ENCODE measurements at places on chromosomes 5 and 9.

GRCh38 chr5:83517072-83517687 lies 45.6 kb downstream of the VCAN start:
- DNase-seq = no peak

DNA sequence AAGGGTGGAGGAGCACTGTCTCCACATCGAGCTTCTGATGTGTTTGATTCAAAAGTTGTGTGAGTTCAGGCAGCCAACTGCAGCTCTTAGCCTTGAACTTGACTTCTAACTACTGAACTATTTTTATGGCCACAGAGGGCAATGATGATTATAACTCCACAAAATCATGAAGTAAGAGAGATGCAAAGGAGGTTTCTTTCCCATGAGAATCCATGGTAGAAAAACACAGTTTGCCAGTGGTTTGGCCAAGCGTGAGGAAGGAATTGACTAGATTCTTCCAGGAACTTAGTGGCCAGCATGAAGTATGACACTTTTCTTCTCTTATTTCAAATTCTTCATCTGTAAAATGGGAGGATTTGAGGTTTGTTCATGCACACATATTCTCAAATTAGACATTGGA lies 43.2 kb downstream of the PAPPA start:
- no peak for DNase-seq

GRCh38 chr5:172479034-172479783 lies 24.9 kb upstream of the SH3PXD2B start:
- peak; percentile 86 for DNase-seq

DNA sequence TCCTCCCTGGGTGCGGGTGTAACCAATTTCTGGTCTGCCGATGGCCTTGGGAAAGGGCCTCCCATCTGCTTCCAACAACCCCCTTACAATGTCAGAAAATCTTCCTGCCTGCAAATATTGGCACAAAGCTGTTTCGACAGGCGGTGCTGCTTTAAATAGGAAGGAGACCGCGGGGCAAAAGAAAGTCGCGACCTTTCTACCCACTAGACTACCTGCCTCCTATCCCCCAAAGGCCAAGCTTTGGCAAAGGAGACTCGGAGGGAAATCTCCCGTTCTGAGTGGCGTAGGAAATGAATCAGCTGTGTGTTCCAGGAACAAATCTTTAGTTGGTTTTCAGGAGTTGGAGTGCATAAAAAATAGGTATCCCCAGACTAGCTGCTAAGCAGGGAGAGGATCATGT lies 36.8 kb upstream of the NFIB start:
- DNase-seq = no peak

GRCh38 chr5:110376281-110376951 lies 350.1 kb downstream of the TMEM232 start:
- DNase-seq = peak; percentile 37

- no peak for DNase-seq
Observed at GRCh38 chr5:65086234-65086890, 317.6 kb downstream of the CWC27 start.

DNA sequence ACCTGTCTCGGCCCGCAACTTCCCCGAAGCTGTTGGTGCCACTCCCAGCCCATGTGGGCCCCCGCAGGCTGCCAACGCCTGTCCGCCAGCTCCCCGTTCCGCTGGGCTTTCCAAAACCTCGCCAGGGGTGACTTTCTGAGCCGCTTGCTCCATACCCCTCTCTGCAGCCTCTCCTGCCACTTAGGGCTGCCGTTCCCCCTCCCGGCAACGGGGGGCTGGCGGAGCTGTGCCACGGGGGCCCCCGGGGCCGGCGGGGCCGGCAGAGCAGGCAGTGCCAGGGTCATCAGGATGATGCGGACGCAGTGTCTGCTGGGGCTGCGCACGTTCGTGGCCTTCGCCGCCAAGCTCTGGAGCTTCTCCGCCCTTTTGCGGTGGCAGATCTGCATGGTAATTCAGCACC lies 40.8 kb downstream of the FCHO2 start:
- DNase-seq = no peak

DNA sequence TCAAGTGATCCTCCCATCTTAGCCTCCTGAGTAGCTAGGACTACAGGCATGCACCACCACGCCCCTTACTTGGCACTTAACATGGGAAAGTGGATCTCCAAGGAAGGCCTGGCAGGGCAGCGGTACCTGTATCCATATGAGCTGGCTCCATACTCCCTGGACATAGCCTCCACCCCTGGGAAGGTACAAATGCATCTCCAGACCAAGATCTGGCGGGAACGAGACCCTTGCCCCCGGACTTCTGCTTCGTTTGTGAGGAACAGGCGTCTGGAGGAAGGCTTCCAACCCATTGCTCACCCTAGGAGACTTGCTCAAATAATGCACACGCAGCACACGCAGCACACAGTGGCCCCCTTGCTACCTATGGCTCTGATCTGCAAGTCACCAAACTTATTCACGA lies 55.2 kb downstream of the CRB2 start:
- DNase-seq = no peak

All from amniotic stem cell (primary cell).